ENCODE measurements at places on chromosomes 13 and 19. TPM values are rescaled to one million over a fixed set of nuclear protein-coding genes. Genes with fewer than 3 reads are reported as not detected.
A peak's percentile ranks its signal among the peaks of the same experiment; 100 is the strongest.

Gene ERICH4
- not detected for total RNA-seq

GRCh38 chr13:37127691-37128241 is 22.3 kb upstream of the CSNK1A1L start:
- DNase-seq: peak; percentile 74

- DNase-seq: no peak
These were observed 437.7 kb upstream of the ZNF507 start for GRCh38 chr19:31907661-31908060.

- no peak for DNase-seq
These were observed 121.1 kb upstream of the MYO16 start for GRCh38 chr13:108508263-108508662.

Measured in M059J (cell line).